ENCODE measurements at places on chromosomes 6 and 20. TPM values are rescaled to one million over a fixed set of nuclear protein-coding genes. Genes with fewer than 3 reads are reported as not detected.

- DNase-seq = no peak
Observed at GRCh38 chr6:161792851-161793493, 519.1 kb upstream of the AGPAT4 start.

Gene MOCS1
- total RNA-seq = 8.1 TPM

DNA sequence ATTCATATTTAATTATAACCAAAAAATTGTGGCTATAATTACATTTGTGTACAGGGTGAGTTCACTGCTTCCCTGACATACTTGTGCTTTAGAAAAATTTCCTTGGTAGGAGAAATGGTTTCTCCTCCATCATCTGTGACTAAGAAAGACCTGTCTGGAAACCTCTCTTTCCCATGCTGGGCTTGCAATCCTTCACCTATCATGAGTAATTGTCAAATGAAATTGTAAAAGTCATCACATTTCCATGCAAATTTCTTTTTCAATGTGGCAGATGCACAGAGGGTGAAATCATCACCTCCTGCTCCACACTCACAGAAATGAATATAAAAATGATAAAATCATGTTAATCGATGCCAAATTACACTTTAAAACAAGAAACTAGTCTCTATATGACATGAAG lies 1.5 kb upstream of the SIRPB1 start:
- no peak for DNase-seq

Gene CENPQ
- 2.0 TPM for total RNA-seq

DNA sequence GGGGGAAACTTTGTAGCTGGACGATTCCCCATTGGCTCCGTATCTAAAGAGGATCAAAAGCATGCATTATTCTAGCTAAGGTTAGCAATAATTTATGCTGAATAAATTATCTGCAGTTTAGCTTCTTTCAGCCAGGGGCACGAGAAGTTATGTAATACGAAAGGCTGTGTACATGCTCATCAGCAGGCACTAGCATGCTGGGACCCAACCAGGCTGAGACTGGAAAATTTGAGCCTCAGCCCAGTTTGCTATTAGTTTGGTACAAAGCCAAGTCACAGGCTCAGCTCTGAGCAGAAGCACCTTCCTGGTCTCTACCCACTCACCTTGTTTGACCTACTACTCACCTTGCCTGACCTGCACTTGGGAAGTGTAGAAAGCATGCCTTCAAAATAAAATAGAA lies 328.1 kb upstream of the ARID1B start:
- no peak for DNase-seq

- peak; percentile 78 for DNase-seq
Observed at GRCh38 chr6:157034436-157035230, 257.5 kb downstream of the ARID1B start.

Gene SERPINB6
- 112 TPM for total RNA-seq

DNA sequence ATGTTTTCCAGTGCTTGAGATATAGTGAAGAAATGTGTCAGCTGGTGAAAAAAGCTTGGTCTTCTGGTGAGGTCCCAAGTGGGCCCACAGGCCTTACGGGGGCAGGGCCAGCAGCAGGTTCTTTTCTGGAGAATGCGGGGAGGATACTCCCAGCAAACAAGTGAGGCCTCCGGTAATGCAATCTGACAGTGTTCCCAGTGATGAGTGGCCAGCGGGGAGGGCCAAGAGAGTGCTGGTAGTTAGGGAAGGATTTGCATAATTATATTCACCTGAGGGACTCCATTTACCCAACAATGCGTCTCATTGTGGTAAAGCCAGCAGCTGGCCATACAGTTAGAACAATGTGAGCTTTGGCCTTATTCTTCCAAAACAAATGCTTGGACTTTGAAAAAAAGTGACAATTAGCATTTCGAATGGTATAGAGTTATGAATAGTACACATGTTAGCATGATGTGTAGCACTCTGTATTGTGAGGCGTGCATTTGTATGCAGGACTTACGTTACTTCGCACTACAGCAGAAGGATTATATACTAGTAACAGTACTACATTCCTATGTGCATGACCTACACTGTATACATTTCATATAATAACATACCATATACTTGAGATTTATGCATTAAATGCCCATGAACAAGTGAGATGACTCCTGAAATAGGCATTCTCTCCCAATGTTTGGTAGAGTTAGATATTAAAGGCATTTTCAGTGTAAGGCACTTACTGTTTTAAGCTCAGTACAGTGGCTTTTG lies 69.8 kb downstream of the MYB start:
- DNase-seq = no peak

- peak; percentile 59 for DNase-seq
Observed at GRCh38 chr6:113859349-113860180, 2.4 kb downstream of the MARCKS start.

- no peak for DNase-seq
Observed at GRCh38 chr20:41443691-41444090, 77.1 kb upstream of the EMILIN3 start.

Gene MAPK14
- total RNA-seq = 29.2 TPM

Gene HLA-G
- not detected for total RNA-seq

Gene TMEM74B
- 0.44 TPM for total RNA-seq

DNA sequence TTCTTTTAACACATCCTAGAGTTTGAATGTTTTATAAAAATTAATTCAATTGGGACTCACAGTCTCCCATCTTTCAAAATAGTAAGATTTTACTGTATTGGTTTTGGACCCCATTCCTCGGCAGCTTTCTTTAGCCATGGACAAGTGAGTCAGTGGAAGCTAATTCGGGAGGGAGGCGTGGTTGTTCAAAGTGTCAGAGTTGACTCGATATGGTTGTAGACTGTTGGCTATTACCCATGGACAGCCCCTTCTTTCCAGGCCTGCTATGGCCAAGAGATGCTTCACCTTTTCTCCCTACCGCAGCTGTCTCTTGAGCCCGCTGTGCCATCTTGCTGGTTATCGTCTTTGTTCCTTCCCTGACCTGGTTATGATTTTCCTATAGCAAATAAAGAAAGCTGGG lies 243.0 kb downstream of the CD83 start:
- DNase-seq = no peak

Gene FAM83C
- total RNA-seq = not detected

Gene FKBP1C
- 3.4 TPM for total RNA-seq

GRCh38 chr20:58985656-58986055 lies 4.6 kb downstream of the NELFCD start:
- no peak for DNase-seq

Gene CCN6
- total RNA-seq = not detected

DNA sequence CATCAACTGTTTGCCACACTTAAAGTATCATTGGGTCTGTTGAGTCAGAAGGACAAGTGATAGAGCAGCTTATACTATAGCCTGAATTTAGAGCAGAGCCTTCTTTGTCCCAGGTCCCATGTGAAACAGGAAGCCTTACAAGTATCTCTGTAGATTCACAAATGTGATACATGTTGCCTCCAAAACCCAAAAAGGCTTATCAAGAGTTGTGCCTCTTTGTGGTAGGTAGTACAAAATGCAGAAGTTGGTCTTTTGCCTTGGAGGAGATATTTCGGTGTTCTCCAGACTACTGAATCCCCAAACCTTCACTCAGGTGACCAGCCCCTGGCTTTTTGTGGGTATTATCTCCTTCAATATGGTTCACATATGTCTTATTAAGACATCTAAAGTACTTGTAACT lies 172.8 kb upstream of the PROKR2 start:
- no peak for DNase-seq

Gene ZGPAT
- total RNA-seq = 7.0 TPM

Gene GNMT
- under 0.01 TPM for total RNA-seq

Gene LIME1
- total RNA-seq = 0.87 TPM

DNA sequence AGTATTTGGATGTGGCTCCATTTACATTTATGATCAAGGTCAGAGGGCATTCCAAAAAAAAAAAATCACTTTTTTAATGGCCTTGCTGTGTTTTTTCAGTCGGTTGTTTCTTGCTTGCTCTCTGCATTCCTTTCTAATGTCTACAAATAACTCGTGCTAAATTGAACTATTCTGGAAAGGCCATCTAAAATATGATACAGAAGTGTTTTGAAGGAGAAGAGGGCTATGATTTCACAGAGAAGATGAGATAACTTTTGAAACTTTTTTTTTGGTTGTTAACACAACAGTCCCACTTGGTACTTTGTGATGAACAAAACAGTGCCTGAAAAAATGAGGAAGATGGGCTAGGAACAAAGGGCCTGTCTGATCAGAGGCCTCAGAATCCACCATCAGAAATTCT lies 156.1 kb upstream of the SMLR1 start:
- no peak for DNase-seq

DNA sequence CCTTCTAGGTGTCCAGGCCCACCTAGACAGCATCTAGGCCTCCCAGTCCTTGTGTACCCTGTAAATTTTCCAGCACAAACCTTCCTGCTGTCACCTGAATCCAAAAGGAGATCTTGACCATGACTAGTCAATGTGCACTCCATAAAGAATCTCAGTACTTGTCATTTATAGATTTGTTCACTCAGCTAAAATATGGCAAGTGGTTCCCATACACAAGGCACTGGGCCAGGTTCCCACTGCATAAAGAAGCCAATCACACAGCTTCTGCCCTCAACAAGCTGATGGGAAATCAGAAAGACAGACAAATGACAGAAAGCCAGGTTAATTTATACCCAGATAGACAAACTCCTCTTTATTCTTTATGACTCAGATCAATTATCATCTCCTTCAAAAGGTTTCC lies 526.8 kb downstream of the CD83 start:
- DNase-seq = no peak

Gene PTCHD4
- 5.0 TPM for total RNA-seq

Gene ETV7
- total RNA-seq = 0.22 TPM

DNA sequence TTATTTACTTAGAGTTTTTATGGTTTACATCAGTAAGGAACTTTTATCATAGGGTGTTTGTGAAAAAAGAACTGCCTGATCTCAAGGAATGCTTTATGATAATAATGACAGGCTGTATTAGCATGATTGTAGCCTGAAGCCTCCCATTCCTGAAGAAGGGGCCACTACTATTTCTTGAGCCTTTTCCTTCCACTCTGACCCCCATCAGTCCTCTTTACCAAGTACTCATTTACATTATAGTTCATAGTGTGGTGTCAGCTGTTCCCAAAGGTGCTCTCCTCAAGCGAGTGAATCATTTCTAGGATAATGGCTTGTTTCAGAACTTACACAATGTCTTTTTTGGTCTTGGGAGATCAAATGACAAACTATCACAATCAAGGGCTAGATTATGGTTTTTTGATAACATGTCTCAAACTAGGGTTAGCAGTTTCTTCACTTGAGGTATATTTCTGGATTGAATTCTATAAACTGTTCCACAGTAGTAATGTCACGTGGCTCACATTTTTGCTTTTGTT lies 283.6 kb downstream of the CDKAL1 start:
- DNase-seq = no peak

- no peak for DNase-seq
Observed at GRCh38 chr6:13988908-13989307, 64.2 kb downstream of the RNF182 start.

Gene PSORS1C1
- total RNA-seq = 6.7 TPM

DNA sequence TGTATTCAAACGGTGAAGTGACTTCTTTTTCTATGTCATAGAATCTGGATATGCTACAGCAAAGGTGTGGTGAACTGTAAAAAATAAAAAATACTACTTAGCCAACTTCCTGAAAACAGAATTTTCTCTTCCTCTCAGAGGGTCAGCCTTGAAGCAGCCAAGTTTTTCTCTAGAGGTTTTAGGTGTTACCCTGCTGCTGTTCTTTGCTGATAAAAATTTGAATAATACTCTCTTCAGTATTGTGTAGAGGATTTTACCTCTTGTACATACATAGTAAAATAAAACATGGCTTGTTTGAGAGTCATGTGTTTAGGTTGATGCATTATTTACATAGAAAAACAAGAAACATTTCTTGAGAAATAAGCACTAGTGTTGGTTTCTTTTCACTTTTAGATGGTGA lies 458.4 kb downstream of the TBC1D32 start:
- no peak for DNase-seq

Gene NELFE
- 54.3 TPM for total RNA-seq

Gene SLC26A8
- not detected for total RNA-seq

- DNase-seq = peak; percentile 52
Observed at GRCh38 chr20:37777012-37777950, 83.5 kb downstream of the CTNNBL1 start.

- peak; percentile 54 for DNase-seq
Observed at GRCh38 chr6:11609324-11610071, 71.9 kb downstream of the TMEM170B start.

Gene SLC22A2
- not detected for total RNA-seq

- peak; percentile 85 for DNase-seq
Observed at GRCh38 chr6:3742426-3743344, 8.8 kb downstream of the PXDC1 start.

GRCh38 chr20:44644667-44645131 lies 6.8 kb downstream of the ADA start:
- DNase-seq = peak; percentile 24
